ENCODE measurements at places on chromosomes 6 and 20.

GRCh38 chr20:38373231-38373867 is 27.1 kb downstream of the LBP start:
- no peak for DNase-seq

GRCh38 chr6:157229132-157229618 is 94.1 kb downstream of the TMEM242 start:
- DNase-seq, result no peak

- DNase-seq, result no peak
Measured at GRCh38 chr6:144302701-144303372, 17.7 kb downstream of the UTRN start.

GRCh38 chr20:46031014-46031569 is 2.1 kb downstream of the SLC12A5 start:
- DNase-seq, result no peak

- peak; percentile 63 for DNase-seq
Measured at GRCh38 chr20:371755-372542, 8.6 kb upstream of the TRIB3 start.

- no peak for DNase-seq
Measured at GRCh38 chr20:16446991-16447390, 126.3 kb downstream of the KIF16B start.

GRCh38 chr6:165268987-165269386 is 40.4 kb downstream of the C6orf118 start:
- DNase-seq, result no peak

GRCh38 chr6:52115145-52115741 is 27.8 kb upstream of the PKHD1 start:
- no peak for DNase-seq

GRCh38 chr20:58650181-58650775 is 805 bp upstream of the STX16 start:
- DNase-seq, result no peak

DNA sequence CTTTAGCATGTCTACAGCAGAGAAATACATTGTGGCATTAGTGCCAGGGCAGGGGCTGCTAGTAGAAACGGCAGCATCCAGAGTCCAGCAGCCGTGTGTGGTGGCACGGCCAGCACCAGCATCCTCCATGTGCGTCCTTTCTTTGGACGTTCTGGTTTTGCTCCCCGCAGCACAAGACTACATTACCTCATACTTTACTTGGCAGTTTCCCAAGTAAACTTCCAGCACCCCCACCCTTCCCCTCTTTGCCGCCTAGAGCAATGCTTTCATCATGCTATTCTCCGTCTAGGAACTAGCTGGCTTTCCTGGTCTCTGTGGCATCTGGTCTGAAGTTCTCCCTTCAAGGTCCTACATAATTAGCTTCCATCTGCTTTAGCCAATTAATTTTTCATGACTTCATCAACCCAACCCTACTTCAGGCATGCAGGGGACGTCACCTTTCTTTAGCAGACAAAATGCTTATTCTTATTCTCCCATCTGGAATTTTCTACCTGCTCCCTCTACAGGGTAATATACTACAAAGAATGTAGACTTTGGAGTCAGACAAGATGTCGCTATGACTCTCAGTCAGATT is 67.6 kb downstream of the BLOC1S5 start:
- no peak for DNase-seq

- peak; percentile 82 for DNase-seq
Measured at GRCh38 chr6:37791156-37791919, 28.2 kb upstream of the ZFAND3 start.

- DNase-seq, result no peak
Measured at GRCh38 chr20:3233131-3233990, 5.6 kb downstream of the SLC4A11 start.

DNA sequence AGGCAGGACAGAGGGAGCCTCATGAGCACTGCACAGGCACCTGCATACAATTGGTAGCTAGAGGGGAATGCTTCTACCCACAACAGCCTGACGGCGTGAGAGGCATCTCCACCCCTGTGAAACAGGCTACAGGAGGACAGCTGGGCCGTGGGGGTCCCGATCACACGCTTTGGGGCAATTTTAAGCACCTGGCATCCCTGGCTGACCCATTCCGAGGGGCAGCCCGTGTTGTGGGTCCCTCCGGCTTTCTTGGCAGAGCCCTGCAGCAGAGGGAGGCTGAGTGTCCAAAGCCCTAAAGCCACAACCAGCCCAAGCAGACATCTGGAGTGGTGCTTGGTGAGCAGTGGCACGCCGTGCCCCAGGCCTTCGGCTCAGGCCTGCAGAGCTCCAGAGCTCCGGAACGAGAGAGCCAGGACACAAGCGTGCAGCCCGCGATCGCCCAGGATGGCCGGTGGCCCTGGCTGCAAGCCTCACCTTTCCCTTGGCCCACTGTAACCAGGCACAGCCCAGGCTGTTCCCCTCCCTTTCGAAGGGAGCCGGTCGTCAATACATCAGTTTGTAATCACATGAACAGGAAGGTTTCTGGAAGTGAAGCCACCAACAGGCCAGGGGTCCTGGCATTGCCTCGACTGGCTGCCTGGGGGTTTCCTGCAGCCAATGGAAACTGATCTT is 81.4 kb downstream of the DLL1 start:
- DNase-seq, result no peak

GRCh38 chr6:42690151-42690702 is 32.2 kb downstream of the PRPH2 start:
- DNase-seq, result no peak

DNA sequence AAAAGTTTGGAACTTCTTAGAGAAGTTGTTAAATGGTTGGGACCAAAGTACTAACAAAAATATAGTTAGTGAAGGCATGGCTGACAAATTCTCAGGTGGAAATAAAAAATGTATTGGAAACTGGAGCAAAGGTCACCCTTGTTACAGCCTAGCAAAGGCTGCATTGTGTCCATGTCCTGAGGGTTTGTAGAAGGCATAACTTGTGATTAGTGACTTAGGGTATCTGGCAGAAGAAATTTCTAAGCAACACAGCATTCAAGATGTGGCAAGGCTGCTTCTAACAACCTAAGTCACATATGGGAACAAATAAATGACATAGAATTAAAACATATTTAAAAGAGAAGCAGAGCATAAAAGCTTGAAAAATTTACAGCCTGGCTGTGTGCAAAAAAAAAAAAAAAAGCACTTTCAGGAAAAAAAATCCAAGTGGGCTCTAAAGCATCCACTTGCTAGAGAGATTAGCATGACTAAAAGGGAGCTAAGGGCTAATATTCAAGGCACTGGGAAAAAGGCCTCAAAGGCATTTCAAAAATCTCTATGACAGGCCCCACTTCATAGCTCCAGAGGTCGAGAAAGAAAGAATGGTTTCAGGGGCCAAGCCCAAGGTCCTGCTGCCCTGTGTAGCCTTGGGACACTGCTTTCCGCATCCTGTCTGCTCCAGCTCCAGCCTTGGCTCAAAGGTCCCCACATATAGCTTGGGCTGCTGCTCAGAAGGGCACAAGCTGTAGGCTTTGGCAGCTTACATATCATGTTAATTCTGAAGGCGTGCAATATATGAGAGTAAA is 453.2 kb upstream of the PTCHD4 start:
- no peak for DNase-seq

DNA sequence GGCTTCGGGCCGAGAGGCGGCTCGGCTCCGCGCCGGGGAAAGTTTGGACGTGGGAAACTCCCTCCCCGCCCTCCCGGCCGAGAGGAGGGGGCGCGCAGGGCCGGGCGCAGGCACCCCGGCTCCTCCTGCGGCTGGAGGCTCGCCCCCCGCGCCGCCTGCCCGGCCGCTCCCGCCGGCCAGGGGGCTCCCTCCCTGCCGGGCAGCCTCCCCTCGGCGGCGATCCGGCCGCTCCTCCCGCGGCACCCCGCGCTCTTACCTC is 370 bp downstream of the CDH22 start:
- no peak for DNase-seq

DNA sequence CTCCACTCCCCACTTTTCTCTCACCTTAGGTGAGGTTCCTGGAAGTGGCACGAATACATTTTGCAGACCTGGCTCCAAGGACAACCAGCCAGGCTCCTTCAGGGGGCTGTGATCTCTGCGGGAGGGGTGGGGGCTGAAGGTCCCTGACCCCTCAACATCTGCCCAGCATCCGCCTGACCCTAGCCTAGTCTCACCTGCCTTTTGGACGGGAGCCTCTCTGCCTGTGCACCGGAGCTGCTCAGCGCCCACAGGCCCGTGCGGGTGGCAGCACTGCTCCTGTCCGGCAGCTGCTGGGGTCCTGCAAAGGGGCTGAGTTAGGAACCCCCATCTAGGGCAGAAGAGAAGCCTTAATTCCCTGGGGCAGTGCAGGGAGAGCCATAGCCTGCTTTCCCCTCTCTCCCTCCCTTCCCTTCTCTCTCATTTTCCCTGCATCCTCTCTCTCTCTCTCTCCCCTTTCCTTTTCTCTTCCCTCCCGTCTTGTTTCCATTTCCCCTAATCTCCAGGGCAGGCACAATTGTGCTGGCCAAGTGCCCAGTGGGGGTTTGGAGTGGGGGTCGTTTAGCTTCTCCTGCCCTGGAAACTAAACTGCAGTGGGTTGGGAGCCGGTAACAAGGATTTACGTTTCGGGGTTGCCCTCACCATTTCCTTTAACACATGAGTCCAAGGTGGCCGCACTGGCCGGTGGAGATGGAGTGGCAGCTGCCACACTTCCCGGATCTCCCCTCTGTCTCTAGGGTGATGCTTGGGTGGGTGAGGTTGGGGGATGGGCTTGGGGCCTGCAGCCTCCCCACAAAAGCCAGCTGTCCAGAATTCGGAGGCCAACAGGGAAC is 54.1 kb downstream of the CTCFL start:
- DNase-seq, result no peak

- DNase-seq, result no peak
Measured at GRCh38 chr20:50689864-50690649, 1.3 kb downstream of the RIPOR3 start.

DNA sequence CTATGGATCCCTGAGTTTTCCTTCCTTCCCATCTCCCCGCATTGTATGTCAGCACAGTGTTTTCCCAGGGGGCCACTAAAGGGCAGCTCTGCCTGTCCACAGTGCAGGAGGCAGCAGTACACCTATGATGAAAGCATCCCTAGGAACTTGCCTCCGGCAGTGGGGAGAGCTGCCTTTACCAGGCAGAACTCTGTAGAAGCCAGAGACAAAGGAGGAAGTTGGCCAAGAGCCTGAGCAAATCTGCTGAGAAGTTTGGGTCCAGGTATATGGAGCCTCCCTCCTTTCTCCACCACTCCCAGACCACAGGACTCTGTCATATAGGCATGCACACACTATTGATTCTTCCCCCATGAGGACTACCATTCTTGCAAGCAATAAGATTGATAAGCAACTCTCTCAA is 282.7 kb downstream of the TBC1D7 start:
- no peak for DNase-seq

- peak; percentile 78 for DNase-seq
Measured at GRCh38 chr20:25065625-25066338, 7.8 kb upstream of the ACSS1 start.

DNA sequence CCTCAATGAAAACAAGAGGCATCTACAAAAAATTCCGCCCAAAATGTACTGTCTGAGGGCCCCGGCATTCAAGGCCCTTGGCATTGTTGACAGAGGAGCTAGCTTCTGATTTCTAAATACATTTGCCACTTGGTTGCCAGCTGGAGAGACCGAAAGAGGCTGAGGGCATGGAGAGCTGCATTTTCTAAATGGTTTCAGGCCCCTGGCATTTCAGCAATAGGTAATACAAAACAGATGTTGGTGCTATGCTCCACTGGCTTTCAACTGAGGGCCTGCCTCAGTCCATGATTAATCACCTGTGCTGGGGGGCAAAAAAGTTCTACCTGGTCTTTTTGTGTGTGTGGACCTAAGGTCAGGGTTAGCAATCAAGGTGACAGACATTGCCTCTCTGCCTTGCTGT is 79.5 kb upstream of the ISM1 start:
- no peak for DNase-seq

- no peak for DNase-seq
Measured at GRCh38 chr6:150680510-150680909, 80.8 kb downstream of the PLEKHG1 start.

DNA sequence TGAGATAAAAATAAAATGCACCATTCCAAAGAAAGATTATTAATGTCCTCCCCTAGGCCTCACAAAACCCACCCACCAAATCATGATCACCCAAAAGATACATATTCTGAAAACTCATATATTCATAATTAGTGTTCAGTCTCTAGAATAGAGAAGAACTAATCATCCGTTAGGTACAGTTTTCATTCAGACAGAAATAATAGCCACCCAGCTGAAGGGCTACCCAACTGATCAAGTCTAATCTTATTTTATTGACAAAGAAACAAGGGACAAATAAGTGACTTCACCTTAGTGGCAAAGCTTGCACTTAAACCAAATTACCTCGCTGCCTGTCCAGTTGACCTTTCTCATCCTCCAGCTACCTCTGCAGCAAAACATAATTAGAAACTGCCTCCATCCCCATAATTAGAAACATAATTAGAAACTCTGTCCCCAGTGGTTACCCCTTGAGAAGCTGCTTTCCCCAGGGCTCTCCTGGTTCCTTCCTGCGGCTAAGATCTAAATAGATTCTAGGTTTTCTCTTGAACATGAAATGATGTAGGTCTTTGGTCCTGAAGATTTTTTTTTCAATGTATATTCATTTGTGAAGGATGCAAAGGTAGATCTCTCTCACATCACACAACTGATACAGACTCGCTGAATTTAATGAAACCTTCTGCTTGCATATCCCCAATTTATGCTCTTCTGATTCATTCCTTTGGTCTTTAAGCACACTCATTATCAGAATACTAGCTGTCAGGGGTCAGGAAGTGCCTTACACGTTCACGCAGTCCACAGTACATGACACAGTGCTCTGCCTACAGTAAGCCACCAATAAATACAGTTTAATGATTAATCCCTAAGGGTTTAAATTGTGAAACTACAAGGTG is 46.3 kb downstream of the HBS1L start:
- DNase-seq, result no peak

DNA sequence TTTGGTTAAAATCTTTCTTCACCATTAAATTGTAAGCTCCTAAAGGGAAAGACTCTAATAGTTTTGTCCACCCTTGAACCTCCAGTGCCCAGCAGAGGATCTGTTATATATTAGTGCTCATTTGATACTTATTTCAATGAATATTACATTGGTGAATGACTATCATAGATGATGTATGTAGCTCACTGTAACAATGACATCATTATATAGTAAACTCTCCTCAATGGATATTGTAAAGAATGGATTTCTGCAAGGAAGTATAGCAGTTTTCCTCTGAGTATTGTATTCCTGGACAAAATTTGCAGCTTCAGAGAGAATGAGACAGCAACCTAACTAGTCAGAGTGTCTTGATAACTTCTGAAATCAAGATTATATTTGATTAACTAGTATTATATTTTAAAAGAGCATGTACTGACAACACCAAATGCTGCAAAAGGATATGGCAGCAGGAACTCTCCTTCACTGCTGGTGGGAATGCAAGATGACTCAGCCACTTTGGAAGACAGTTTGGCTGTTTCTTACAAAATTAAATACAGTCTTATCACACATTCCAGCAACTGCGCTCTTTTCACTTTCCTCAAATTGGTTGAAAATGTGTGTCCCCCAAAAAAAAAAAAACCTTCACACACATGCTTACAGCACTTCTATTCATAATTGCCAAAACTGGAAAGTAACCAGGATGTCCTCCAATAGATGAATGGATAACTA is 189.8 kb upstream of the OPRM1 start:
- DNase-seq, result no peak

DNA sequence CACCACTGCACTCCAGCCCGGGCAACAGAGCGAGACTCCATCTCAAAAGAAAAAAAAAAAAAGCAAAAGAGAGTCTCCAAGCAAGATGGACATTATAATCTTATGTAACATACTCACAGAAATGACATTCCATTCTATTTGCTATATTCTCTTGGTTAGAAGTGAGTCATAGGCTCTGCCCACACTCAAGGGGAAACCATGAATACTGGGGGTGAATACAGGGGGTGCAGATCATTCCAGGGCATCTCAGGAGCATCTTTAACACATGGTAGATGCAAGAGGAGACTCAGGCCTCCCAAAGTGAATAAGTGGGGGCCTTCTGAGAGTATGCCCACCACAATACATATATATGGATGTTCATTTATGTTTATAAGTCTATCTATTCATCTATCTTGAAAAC is 18.3 kb upstream of the RANBP9 start:
- no peak for DNase-seq

Measured in CD4-positive, alpha-beta T cell treated with Interferon alpha-2 for 1 hour (primary cell).